ENCODE measurements at places on chromosomes 1 and 21.

DNA sequence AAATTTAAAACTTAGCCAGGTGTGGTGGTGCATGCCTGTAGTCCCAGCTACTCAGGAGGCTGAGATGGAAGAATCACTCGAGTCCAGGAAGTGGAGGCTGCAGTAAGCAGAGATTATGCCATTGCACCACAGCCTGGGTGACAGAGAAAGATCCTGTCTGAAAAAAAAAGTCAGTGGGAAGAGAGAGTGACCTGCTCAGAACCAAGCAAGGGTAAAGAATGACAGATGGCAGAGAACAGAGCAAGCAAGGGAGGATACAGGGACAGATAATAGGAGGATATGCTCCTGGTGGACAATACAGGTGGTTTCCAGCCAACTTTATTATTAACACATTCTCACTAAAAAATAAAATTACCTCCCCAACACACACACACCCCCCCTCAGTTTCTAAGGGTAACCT is 4.6 kb upstream of the TMEM51 start:
- no peak for DNase-seq

- peak; percentile 60 for DNase-seq
Measured at GRCh38 chr1:86429835-86430234, 5.9 kb downstream of the CLCA2 start.

- no peak for DNase-seq
Measured at GRCh38 chr1:244246334-244246733, 195.3 kb downstream of the ZBTB18 start.

DNA sequence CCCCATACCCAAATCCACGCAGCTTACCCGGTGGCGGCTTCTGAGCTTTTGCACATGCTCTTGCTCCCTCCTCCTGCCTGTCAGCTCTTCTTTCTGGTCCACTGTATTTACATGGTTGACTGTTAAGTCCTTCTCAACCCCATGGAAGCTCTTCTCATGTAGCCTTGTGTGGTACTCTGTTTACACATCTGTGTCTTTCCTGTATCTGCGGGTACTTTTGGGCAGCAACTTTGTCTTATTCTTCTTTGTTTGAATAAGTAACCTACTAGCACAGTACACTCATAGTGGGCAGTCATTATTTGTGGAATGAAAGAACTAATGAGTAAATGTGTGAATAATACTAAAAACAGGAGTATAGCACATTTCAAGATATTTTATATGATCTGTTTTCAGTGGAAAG is 88.5 kb upstream of the GPR88 start:
- no peak for DNase-seq
